ENCODE measurements at places on chromosomes 7 and 10.

DNA sequence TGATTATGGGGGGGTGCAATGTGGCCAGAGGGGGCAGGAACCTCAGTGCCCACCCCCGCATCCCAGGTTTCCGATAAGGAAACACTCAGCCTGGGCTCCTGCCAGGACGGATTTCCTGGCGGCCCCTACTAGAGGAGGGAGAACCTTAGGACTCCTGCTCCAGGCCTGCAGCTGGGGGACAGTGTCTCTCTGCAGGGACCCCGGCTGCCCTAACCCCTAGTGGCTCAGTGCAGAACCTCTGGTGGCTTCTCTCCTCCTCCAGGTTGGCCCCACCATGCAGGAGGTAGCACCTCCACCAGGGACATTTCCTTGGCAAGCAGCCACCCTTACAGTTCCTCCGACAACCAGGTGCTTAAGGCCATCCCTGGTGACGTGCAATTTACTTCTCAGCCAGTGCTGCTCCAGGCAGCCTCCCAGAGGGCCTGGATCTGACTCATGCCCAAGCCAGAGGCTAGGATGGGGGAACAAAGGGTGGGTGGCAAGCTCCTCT, 31.9 kb downstream of the SH2B2 start:
- no peak for DNase-seq

DNA sequence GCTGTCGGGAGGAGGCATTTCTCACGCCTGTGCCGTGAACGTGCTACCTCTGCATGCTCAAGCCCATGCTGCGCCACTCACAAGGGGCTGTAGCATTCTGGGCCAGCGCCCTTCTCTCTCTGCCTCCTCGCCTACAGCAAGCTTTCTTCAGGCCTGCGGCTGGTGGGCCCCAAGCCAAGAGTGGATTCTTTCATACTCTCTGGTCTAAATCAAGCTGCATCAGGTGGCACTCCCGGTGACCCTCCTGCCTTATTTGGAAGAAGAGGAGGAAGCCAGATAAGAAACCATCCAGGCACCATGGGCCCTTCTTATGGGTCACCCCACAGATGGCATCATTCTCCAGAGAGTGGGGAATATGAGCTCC, 86.7 kb upstream of the DUSP5 start:
- no peak for DNase-seq

DNA sequence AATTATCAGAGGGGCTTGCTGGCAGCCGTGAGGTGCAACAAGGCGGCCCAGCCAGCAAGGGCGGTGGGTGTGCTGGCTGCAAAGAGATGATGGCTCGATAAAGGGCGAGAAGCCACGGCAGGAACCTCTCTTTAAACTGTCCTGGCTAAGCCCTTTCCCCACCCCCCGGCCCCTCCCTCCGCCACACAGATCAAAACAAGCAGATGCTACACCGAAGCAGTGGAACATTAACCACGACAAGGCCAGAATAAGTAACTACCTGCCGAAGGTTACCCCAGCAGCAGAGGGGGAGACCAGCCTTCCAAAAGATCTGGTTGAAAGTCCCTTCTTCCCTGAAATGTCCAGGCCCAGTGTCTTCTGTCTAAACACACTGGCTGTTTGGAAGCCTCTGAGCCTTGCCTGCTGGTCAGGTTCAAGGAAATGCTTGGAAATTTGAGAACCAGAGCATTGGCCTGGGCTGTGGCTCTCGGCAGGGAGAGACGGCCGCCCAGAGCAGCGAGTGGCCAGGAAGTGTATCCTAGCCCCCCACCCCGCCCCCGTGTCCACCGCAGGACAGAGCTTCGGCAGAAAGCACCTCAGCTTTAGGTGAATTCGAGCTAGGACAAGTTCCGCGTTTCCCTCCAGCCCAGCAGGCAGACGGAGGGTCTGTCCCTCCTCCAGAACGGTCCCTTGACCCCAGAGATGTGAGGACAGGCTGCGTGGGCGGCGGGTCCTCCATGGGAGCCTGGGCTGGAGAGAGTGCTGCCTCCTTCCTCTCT, 2.1 kb downstream of the FAM20C start:
- DNase-seq = no peak

- peak; percentile 65 for DNase-seq
These were observed 20.4 kb downstream of the GRID2IP start for GRCh38 chr7:6530626-6531491.

DNA sequence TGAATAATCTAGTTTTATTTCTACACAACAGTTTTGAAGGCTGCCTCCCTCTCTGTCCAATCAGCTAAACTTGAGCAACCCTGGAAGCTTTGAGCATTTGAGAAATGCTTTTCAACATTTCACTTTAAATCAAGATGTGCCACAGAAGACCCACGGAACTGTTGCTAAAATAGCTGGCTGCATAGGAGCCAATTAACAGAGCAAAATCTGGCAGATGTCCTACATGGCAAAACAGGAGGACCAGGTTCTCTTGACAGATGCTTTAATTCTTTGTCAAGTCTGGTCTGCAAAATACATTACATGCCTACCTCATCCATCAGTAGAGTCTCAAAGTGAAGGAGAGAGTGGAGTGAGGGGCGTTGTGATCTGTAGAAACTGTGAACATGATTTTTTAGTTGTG, 185.9 kb downstream of the DPY19L1 start:
- no peak for DNase-seq
